Lung microvascular endothelial cell (primary cell): ENCODE measurements at places on chromosomes 2 and 18. TPM values are rescaled to one million over a fixed set of nuclear protein-coding genes. Genes with fewer than 3 reads are reported as not detected.

IKZF2 gene
- 0.65 and 1.4 TPM in 2 replicates for total RNA-seq

DNA sequence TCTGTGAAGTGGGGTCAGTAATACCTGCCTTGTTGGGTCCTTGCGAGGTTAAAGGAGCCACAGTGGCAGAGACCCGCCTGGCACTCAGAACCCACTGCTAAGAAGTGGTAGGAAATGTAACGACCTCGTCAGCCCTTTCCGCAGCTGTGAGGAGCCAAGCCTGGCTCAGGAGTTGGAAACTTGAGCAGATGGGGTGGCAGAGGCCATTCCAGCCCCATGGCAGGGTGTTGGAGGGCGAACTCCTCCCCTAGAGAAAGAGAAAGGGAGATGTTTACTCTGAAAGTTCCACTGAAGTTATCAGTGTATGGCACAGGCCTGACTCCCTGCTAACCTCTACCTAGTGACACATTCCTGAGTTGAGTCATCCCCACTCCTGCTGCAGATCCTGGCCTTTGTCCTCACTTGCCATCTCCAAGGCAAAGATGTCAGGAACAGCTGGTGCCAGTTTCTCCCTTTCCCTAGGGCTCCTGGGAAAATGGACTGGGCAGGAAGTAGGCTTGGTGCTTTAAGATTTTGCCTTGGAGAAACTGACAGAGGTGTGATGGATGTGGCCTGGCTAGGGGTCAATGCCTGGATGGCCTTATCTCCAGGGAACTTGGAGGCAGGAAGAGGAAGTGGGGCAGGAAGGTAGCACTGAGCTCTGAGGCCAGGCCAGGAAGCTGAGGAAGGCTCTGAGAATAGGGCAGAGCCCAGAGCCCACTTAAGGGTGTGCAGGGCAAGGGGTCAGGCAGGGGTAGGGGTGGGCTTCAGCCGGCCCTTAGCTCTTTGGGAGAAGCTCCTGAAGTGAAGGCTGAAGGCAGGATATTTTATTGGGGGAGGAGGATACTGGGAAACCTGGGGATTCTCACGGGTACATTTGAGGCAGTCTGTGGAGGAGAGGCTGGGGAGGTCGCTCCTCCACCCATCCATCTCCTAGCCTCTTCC, 888 bp downstream of the VAMP5 start:
- DNase-seq, result peak; percentile 81

SF3B6 gene
- 111 and 121 TPM in 2 replicates for total RNA-seq

PLEKHB2 gene
- 95.7 and 101 TPM in 2 replicates for total RNA-seq

GRCh38 chr2:214737188-214737587, 72.3 kb downstream of the BARD1 start:
- DNase-seq, result no peak

DNA sequence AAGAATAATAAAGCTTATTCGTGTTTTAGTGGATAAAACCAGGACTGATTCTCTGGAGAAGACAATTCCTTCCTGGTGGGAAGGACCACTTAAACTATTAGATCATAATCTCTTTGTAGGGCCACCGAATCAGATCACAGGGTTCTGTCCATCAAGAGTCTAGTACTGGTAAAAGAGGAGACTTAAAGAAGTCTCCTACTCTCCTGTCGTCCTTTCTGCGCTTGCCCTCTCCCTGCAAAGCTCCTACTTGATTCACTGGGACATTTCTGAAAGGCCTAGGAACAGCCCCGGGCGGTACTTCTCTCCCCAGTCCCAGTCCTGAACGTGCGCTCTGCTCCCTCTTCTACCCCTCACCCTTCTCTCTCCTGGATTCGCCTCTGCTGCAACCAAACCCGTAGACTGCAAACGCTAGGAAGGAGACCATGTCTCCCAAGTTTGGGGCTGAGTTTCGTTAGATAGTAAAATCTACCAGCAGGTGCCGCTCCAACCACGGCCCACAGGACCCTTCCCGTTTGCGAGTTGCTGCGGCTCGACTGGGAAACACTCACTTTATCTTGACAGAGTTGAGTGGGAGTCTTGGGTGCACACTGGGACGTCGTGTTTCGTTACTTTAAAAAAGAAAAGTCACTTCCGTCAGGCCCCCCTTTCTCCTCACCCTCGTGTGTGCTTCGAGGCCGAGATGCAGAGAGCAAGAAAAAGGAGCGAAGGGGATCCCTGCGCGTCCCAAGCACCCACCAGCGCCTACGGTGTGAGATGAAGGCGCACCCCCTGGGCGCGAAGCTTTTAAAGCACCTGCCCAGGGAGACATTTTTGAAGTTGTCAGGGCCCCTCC, 923 bp downstream of the FIGLA start:
- peak; percentile 76 for DNase-seq

- DNase-seq, result no peak
These were observed 91.7 kb upstream of the HNMT start for GRCh38 chr2:137872577-137872976.

DNA sequence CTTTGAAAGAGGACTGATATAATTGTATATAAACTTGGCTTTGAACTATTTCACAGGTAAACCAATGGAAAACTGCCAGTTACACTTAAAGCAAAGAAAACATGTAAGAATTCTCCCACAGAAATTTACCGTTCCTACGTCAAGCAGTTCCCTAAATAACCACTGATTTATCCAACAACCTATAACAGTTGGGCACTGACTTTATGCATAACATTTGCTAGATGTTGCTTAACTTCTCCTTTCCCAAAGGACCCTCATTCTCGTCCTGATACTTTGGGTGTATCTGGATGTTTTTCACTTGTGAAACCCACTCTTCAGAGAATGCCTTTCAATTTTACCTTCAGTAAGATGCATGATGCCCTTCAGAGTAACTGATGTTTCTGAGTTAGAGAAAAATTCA, 43.8 kb downstream of the STAT1 start:
- DNase-seq, result no peak

DNA sequence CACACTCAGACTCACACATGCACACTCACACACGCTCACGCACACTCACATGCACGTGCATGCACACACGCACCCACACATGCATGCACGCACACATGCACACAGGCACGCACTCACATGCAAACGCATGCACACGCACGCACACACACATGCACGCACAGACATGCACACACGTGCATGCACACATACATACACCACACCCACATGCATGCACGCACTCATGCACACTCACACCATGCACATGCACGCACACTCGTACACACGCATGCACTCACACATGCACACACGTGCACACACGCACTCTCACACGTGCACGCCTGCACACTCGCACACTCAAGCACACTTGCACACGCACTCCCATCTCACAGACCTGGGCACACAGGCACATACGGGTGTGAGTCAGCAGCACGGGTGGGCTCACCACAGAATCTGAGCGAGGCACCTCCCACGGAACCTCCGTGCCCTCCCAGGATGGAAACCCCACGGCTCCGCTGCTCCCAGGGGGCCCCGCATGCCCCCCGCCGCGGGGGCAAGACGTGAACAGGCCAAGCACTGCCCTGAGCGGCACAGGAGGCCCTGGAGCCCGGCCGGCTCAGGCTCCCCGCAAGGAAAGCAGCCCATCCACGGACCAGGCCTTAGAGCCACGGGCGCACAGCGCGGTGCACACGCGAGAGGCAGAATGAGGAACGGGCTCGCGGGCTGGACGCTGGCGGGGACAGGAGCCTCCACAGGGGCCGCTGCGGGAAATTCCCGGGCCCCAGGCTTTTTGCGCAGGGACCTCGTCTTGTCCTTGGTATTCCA, 8.4 kb upstream of the KCNG2 start:
- DNase-seq, result no peak

ZNF521 gene
- 74.3 and 130 TPM in 2 replicates for total RNA-seq

ARHGAP28 gene
- 0.79 and 1.5 TPM in 2 replicates for total RNA-seq

COLEC11 gene
- under 0.01 and 0.40 TPM in 2 replicates for total RNA-seq

GPR155 gene
- 0.65 and 0.99 TPM in 2 replicates for total RNA-seq

TMEM37 gene
- 0.20 and 0.22 TPM in 2 replicates for total RNA-seq
